Right lobe of liver (tissue), 6 donors: ENCODE measurements at places on chromosomes 3 and 15. TPM values are rescaled to one million over a fixed set of nuclear protein-coding genes. Genes with fewer than 3 reads are reported as not detected.

- no peaks in the 10 kb centered on the region for H3K36me3 ChIP-seq
- no peak overlapping the region for H3K4me3 ChIP-seq
- H3K27me3 ChIP-seq, result no peaks in the 10 kb centered on the region
- no peak overlapping the region for H3K27ac ChIP-seq
These were observed 598.0 kb downstream of the DIPK2A start for GRCh38 chr3:144569651-144570050.

GRCh38 chr3:134323966-134324962, 50.0 kb downstream of the AMOTL2 start:
- H3K4me1 ChIP-seq, result no peaks in the 10 kb centered on the region
- no peak overlapping the region for H3K27ac ChIP-seq
- no peaks in the 10 kb centered on the region for H3K36me3 ChIP-seq
- no peak overlapping the region for H3K4me3 ChIP-seq
- no peaks in the 10 kb centered on the region for H3K27me3 ChIP-seq
- DNase-seq, result no peak

Gene RAB7A
- total RNA-seq, result 116 TPM

DNA sequence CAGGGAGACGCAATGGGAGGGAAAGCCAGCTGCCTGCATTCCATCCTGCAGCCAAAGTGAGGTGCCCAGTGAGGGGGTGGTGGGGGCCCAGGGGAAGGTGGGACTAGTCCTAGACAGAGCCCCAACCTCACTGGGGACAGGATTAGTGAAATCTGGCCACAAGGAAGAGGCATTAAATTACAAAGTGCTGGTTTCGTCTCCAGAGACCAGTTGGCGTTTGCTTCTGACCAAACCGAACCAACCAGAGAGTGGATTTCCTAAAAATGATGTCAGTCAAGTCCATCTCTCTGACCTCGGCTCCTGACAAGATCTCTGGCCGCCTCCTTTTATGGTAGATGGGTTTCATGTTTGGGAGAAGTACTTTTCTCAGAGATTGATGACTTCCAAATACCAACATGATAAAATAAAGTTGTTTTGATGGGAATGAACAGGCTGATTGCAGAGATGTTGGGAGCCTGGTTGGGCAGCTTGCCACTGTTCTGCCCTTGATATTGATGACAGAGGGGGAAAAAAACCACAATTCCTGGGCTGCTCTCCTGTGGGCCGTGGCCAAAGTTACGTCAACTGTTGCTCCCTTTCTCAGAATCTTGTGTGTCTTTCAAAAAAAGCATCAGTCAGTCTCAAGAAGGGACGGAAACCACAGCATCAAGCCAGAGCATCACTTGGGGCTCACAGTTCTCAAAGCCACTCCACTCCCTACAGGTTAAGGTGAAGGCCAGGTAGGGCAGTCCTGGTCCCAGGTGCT, 24.6 kb downstream of the ITGA11 start:
- H3K36me3 ChIP-seq, result no peaks in the 10 kb centered on the region
- DNase-seq, result peak; percentile 26
- H3K4me3 ChIP-seq, result no peak overlapping the region
- H3K27ac ChIP-seq, result no peak overlapping the region
- H3K4me1 ChIP-seq, result no peaks in the 10 kb centered on the region
- no peaks in the 10 kb centered on the region for H3K27me3 ChIP-seq

Gene SAMMSON
- not detected for total RNA-seq

Gene BFSP2
- not detected for total RNA-seq

Gene MUC20
- 5.5 TPM for total RNA-seq

DNA sequence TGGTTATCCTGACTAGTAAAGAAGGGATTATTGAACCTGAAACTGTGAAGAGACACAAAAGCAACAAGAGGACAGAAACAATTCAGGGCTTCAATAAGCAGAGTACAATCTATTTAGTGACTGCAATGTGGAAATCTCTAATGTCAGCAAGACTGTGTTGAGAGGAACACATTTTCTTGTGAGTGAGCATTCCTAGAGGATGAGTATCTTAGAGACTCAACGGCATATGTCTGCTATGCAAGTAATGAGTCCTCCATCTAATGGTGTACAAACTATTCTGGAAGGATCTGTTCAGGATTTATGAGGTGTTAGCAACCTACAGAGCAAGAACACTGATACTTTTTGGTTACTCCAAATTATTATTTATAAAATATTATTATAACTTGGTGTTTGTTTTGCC, 226.5 kb upstream of the NDN start:
- no peak for DNase-seq
- no peaks in the 10 kb centered on the region for H3K27me3 ChIP-seq
- no peaks in the 10 kb centered on the region for H3K4me1 ChIP-seq
- H3K27ac ChIP-seq, result no peak overlapping the region
- no peaks in the 10 kb centered on the region for H3K36me3 ChIP-seq
- H3K4me3 ChIP-seq, result no peak overlapping the region
